MV-4-11 (cell line): ENCODE measurements at places on chromosomes 16 and 17.

- DNase-seq: no peak
These were observed 37.5 kb downstream of the ARHGAP17 start for GRCh38 chr16:24977678-24978075.

DNA sequence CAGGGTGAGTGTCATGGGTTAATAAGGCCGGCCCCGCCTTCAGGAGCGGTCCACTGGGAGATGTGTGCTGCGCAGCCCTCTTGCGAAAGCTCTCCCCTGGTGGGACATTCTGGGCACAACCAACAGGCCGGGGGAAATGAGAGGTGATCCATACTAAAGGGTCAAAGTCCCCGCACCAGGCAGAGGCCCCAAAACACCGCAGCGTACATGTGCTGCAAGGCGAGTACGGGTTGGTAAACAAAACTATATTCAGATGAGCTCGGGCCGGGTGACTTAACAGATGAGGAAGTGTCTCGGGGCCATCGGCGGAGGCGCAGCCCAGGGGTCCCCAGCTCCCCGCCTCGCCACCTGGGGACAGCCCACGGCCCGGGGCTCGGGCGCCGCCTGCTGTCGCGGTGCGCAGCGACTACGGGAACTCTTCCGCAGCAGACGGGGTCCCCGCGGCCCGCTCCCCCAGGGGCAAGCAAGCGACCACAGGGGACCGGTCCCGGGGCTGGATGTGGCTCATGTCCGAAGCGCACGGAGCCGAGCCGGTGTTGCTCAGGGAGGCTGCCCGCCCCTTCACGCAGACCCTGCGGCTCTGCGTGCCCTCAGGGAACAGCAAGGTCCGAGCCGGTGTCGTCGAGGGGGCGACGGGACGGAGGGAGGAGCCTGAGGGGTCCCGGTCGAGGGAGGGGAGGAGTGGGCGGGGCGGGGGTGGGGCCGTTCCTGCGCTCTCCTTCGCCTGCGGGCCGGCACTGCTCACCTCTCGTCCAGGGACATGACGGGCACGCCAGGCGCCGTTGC lies at the start of gene RAB37:
Gene RAB37, plus strand, starts transcription at position 744 of the 786 bp plus-strand sequence. Its CDS starts 17 bp downstream, at position 761.
- peak; percentile 96 for DNase-seq

DNA sequence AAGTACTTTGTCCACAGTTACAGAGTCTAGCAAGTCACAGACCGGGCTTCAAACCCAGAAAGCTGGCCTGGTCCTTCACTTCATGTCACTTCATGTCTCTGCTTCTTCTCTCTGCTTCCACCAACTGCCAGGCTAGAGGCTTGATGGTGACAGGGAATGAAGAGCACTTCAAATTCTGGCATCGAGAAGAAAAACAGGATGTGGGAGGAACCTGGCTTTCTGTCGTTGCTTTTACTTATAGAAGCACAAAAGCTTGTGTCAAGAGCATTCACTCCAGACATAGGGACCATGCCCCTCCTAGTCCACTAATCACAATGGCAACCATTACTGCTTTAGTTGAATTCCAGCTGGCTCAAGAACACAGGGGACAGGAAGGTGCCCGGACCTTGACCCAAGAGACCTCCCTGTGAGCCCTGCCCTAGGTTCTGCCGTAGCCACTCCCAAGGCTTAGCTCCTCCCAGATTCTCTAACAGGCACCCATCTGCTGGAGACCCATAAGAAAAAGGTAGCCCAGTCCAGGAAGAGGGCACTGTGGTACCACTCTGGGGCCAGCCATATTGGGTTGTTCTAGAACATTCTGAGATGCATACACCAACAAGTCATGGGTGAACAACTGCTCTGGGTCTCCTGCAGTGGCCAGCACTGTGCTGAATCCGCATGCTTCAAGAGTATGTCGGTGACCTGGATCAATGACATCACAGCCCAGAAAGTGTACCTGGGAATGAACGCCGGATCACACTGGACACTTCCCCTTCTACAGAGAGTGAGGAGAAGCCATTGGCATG lies 181.8 kb downstream of the C16orf95 start:
- DNase-seq: peak; percentile 22

- no peak for DNase-seq
These were observed 355.9 kb upstream of the RBFOX1 start for GRCh38 chr16:6976716-6977115.

GRCh38 chr17:9290226-9290613 lies 268.9 kb downstream of the NTN1 start:
- no peak for DNase-seq

- no peak for DNase-seq
These were observed 1.4 kb downstream of the STAT5A start for GRCh38 chr17:42289611-42290181.

DNA sequence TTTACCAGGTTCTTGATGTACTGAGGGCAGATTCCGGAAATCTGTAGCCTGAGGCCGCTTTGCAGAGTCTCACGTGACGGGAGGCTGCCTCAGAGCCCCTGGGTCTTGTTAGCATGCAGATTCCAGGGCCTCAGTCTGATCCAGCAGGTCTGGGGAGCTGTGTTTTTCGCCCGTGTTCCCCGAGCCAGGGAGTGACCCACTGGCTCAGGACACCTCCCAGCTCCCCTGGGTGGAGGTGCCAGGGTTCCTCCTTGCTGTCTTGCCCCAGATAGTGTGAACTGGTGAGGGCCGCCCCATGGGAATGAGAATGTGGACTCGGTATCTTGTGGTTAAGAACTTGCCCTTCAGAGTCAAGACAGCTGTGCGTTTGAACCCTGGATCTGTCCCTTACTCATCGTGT lies 98.6 kb downstream of the OR1D5 start:
- no peak for DNase-seq

DNA sequence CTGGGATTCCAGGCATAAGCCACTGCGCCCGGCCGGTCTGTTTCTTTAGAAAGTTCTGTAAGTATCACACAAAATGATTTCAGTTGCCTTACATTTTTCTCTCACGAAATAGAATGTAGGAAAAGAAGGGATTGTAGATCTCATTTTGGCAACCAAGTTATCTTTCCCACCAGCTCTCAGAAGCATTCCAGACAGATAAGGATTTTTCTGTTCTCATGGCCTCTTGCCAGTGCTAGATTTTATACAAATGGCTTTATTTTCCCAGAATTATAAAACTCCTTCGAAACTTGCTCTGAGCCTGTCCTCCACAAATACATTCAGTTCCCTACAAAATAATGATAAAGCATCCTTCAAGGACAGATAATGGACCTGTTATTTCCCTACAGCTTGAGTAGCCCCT lies 46.9 kb downstream of the LCMT1 start:
- DNase-seq: no peak

DNA sequence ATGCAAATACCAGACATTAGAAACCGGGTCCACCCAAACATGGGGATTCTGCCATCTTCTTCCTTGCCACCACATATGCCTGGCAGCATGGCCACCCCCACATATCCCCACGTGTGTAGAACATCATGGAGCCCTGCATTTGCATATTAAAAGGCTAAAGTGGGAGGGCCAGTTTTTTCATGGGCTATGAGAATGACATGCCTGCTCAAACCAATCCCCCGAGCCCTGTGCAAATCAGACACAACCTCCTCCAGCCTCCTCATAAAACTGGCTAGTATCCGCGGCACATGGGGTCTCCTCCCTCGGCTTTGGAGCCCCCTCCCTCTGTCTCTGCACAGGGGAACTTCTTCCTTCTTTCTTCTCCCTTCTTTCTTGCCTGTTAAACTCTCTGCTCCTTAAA lies 174.9 kb upstream of the WSCD1 start:
- no peak for DNase-seq

DNA sequence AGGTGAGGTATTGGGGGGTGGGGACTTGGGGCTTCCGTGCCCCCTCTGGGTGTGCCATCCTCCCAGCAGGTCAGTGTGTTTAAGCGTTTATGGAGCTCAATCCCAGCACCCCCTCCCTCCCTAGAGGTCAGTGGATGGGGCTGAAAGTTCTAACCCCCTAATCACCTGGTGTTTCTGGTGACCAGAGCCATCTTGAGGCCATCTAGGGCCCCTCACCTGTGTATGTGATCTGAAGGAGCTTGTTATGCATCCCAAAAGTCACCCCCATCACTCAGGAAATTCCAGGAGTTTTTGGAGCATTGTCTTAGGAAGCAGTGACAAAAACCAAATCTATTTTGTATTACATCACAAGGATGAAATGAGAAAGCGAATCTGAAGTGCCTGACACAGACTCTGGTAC lies 67.8 kb upstream of the NOL11 start:
- DNase-seq: no peak

GRCh38 chr17:15334266-15334665 lies 7.1 kb downstream of the TEKT3 start:
- no peak for DNase-seq

GRCh38 chr17:77649717-77650211 lies 308.7 kb upstream of the TNRC6C start:
- no peak for DNase-seq

DNA sequence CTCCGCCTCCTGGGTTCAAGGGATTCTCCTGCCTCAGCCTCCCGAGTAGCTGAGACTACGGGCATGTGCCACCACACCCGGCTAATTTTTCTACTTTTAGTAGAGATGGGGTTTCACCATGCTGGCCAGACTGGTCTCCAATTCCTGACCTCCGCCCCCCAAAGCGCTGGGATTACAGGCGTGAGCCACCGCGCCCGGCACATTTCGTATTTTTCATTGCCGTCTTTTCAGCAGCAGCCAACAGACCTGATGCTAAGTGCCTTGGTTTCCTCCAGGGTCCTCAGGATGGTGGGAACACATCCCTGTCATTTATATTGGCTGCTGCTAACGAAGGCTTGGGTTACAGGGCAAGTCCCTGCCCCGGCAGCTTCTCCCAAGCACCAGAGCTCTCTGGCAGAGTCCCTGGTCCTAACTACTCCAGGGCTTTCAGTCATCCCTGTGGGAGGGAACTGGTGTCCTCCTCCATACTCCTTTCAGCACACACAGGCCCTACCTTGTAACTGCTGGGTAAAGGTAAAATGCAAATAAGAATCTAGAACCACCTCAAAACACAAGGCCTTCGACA lies 1.5 kb upstream of the RNF157 start:
- DNase-seq: no peak

GRCh38 chr17:80842456-80843013 lies 149.1 kb upstream of the CHMP6 start:
- no peak for DNase-seq

GRCh38 chr16:68519225-68519745 lies 19.8 kb upstream of the ZFP90 start:
- DNase-seq: peak; percentile 30

DNA sequence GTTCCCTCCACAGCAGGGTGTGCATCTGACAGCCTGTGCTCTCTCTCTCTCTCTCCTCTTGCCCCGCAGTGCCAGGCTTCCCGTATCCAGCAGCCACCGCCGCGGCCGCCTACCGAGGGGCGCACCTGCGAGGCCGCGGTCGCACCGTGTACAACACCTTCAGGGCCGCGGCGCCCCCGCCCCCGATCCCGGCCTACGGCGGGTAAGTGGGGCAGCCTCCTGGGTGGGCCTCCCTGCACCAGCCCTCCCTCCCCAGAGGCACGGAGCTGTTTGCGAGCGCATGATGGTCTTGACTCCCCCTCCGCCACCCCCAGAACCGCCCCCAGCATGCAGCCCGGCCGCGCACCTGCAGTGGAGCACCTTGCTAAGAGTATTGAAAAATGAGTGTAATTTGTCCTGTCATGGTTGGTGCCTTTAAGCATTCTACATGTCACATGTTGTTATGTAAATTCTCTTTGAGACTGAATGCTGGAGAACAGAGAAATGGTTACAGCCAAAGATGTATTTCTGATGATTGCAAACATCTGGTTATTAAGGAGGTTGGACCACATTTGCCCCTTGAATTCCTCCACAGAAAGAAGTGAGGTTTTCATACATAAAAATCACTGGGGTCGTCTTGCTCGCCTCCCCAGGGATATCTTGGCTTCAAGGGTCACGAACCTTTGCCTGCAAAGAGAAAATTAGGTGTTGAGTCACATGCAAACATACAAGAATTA lies 321.3 kb downstream of the RBFOX1 start:
- DNase-seq: no peak

DNA sequence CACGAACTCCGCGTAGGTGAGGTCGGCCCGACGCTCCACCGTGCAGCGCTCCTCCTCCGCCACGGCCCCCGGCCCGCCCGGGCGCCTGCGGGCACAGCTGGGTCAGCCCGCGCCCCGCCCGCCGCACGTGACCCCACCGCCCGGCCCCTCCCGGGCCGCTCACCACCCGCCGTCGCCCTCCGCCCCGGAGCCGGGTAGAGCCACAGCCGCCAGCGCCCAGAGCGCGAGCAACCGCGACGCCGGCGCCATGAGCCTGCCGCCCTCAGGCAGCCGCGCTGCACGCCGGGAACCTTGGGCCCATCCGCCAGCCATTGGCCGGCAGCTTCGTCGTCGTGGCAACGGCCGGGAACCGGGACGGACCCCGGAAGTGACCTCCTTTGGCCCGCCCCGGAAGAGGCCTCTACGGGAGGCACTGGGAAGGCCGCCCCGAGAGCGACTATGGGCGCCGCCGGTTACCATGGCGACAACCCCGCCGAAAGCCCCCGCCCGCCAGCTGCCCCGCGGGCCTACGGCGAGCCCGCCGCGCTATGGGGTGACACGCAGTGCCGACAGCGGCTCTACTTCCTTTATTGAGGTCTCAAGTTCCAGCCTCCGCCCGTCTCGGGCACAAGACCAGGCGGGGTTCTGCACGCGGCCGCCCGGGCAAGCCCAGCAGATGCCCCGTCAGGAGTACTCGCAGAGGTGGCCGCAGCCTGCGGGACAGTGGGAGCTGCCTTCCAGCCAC lies at the start of gene JMJD8:
Gene JMJD8, minus strand, starts transcription at position 264 of the 724 bp plus-strand sequence. Its CDS starts 15 bp downstream, at position 249.
- DNase-seq: peak; percentile 96

DNA sequence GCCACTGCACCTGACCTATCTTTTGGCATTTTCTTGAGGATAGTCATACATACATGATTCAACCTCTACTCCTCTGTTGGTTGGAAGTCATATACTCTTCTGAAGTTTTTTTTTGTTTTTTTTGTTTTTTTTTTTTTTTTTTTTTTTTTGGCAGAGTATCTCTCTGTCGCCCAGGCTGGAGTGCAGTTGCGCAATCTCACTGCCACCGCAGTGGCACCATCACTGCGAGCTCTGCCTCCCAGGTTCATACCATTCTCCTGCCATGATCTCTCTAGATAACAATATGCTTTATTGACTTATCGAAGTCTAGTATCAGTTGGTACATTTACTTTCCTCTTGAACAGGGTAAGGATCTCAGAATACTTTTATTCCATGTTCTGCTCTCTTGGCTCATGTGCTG lies 224.2 kb upstream of the WSCD1 start:
- DNase-seq: no peak

DNA sequence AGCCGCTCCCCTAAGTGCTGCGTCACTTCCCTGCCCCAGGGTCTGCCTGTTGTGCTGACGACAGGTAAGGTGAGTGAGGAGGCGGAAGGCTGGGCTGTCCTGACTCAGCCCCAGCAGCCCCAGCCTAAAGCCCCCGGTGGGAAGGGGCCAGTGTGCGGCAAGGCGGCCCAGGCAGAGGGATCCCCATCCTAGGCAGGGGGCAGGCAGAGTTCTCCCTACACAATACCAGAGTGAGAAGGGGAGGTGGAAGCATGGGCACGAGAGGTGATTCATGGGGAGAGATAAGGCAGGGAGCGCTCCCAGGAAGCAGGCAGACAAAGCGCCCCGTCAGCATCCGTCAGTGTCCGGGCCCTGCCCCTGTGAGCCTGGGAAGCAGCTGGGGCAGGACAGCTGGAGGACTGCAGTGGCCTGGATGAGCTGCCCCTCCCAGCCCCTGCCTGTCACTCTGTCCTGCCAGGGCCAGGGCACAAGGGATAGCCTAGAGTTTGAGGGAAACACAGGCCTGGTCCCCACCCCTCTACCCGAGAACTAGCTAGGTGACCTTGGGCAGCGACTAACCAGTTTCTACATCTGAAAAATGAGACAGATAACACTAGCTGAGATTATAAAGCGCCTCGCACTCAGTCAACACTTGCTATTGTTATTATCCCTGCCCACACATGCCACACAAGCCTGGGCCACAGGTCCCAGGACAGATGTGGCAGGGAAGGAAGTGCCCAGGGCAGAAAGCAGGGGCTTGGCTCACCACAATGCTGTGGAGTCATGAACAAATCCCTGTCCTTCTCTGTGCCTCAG lies 3.8 kb downstream of the FAM83G start:
- no peak for DNase-seq
